ENCODE measurements at places on chromosomes 13 and 19.

- DNase-seq, result no peak
Measured at GRCh38 chr13:65085977-65086376, 2144.2 kb downstream of the PCDH9 start.

GRCh38 chr19:35279374-35279773 lies 3.0 kb upstream of the HAMP start:
- DNase-seq, result no peak

GRCh38 chr19:47581605-47582319 lies 8.8 kb upstream of the ZNF541 start:
- no peak for DNase-seq

DNA sequence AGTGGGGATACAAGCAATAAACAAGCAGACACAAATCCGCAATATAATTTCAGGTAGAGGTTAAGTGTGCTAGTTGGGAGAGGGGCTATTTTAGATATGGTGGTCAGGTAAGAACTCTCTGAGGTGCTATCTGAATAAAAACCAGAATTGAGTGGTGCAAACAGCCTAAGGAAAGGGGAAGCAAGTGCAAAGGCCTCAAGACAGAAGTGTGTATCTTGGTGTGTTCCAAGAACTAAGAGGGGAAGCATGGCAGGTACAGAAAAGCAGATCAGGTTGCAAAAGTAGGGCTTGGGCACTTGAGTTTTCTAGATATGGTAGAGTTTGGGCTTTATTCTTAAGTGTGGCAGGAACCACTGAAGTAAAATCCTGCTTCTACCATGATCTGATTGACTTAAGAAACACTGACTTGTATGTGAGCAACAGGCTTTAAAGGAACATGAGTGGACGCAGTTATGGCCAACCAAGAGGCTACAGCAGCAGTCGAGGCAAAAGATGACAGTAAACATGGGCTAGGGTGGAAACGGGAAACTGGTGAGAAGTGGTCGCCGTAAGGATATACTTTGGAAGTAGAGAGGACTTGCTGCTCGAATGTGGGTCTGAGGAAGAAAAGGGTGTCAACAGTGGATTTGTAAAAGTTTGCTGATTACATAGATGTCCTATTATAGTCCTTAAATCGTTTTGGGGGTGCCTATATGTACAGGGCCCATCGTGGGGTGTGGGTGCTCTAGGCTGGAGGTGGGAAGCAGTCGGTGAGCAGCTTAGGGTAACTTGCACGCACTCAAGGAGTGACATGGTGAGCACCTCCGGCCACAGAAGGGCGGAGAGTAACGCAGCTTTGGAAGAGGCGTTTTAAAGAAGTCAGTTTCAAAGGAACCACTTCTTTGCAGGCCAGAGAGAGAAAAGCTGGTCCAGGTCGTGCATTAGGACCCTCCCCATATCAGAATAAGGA lies 677 bp downstream of the TGDS start:
- DNase-seq, result peak; percentile 28

DNA sequence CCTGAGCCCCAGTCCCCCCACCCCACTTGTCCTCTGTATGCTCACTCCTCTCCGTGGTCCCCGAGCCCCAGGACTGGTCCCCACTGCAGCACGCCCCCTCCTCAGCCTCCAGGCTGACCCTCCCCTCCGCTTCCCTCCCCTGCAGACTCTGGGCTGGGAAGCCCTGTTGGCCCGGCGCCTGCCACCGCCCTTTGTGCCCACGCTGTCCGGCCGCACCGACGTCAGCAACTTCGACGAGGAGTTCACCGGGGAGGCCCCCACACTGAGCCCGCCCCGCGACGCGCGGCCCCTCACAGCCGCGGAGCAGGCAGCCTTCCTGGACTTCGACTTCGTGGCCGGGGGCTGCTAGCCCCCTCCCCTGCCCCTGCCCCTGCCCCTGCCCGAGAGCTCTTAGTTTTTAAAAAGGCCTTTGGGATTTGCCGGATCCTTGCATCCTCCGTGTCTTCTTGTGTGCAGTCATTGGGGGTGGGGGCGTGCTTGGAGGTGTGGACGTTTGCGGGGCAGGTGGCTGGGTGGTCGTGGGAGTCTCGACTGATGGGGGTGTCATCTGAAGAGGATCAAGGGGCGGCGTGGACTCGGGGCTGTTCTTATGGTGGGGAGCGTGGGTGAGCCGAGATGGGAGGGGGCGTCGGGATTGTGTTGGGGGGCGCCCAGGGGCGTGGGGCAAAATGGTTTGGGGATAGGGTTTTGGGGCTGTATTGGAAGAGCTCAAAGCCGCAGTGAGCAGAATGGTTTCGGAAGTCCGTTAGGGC lies 3.5 kb downstream of the PTGER1 start:
- no peak for DNase-seq

DNA sequence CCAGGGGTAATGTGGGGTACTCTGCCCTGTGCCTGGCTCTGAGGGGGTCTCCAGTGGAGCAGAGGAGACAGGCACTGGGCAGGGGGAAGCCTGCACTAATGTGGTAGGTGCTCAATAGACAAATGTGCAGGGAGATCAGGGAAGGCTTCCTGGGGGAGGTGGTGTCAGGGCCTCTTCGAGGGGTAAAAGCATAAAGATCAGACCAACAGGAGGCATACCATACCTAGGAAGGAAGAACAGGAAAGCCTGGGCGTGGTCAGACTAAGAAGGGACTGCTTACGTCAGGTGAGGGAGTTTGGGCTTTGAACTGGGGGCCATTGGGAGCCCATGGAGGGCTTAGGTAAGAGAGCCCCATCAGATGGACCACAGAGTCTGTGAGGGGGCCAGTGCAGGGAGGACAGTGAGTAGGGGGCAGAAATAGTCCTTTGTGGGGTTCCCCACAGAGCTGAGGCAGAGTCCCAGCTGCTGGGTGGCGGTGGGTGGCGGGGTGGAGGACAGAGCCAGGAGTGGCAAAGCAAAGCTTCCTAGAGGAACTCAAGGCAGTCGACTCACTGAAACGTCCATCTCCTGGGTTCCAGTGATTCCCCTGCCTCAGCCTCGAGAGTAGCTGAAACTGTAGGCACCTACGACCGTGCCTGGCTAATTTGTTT lies 8.8 kb downstream of the PRR36 start:
- DNase-seq, result no peak

GRCh38 chr19:10021446-10021845 lies 8.2 kb downstream of the RDH8 start:
- no peak for DNase-seq

GRCh38 chr19:55306712-55307111 lies 18.4 kb downstream of the TMEM150B start:
- DNase-seq, result no peak

- DNase-seq, result no peak
Measured at GRCh38 chr19:10740798-10741197, 22.9 kb downstream of the DNM2 start.

DNA sequence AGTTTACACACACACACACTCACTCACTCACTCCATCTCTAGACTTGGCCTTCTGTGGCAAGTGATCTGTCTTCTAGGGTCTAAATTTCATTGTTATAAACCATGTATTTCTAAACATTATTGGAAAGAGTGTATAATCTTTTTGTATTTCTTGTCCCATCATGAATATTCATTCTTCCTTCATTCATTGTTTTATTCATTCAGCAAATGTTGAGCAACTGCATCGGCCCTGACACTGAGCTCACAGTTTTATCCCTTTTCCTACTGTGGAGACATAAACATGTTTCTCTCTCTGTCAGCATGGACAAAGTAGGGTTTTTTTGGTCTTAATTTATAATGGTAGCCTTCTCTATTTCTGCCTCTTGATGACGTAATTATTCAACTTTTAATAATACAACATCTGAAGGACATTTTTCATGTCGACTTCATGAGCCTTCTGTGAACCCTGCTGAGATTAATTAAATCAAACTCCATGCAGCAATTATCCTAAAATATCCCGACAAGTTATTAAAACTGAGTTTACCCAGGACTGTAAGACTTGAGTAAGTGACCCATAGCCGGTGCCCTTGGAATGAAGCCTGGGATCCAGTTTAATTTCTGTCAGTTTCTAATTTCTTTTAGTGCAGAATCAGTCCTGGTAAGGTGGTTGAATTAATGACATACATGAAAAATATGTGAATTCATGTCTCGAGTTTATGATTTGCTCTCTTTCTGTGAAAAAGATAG lies 7.3 kb downstream of the SPATA13 start:
- no peak for DNase-seq

- DNase-seq, result peak; percentile 85
Measured at GRCh38 chr13:33611121-33611805, 206.7 kb upstream of the RFC3 start.

DNA sequence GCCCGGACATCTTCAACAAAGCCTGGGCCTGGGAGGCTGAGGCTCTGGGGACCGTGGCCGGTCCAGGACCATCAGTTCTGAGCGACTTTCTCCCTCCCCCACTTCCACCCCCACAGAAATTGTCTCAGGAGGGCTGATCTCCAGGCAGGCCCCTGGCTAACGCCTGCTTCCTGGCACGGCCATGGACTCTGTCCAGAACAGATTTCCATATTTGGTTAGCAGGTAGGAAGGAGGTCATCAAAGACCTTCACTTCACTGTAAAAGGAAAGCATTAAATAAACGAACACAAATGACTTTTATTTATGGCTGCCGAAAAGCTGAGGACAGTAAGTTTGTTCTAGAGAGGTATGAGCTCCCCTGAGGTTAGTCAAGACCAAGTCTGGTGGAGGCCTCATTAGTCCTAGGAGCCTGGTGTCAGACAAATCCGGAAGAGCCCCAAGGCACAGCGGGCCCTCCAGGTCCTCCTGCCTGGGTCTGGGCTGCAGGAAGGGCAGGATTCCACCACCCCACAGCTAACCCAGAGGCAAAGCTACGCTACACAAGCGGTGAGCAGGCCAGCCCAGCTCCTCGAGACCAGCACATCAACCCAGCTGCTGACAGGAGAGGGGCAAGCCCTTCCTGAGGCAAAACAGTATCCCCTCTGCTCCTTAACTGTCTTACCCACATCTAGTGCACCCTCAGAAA lies 4.6 kb upstream of the PLPP2 start:
- DNase-seq, result no peak

DNA sequence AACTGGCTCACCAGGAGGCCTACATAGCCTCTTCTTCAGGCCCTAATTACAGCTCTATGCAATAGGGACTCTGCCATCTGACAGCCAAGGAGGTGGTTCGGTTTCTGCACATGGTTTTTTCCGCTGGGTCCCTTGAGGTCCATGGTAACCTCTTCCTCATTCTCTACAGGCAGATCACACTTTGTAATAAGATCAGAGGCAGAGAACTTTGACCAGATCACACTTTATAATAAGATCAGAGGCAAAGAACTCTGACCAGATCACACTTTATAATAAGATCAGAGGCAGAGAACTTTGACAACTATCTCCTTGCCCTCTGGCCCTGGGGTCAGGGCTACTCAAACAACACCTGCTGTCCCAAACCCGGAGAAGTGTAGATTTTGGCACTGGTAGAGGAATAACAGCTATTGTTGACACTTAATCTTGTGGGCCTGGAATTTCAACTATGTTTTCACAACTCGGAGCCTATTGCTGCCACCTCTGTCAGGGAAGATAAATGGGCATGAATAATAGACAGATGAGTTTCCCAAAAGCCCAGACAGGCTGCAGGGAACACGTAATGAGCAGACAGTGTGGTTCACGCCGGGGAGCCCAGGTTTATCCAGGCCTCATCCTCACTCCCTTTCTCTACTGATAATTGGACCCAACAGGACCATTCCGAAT lies 246.1 kb downstream of the UQCRFS1 start:
- peak; percentile 21 for DNase-seq

GRCh38 chr13:108755083-108755482 lies 125.7 kb downstream of the MYO16 start:
- DNase-seq, result peak; percentile 71

DNA sequence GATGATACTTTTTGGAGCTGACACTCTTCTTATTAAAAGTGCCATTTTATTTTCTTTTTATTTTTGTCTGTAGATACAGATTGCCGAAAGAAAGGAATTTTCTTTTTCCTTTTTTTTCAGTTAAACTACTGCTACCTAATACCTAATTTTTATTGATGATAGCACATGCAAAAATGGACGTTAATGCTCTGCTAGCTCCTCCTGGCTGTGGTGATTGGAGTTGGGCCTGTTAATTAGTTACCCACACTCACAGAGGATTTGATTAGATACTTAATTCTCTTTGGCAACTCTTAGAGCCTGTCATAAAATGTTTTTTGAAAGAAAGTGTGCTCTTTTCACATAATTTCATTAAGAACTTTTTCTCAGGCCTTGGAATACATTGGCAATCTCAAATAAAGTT lies 366.8 kb downstream of the DCT start:
- DNase-seq, result no peak

- DNase-seq, result no peak
Measured at GRCh38 chr13:92126399-92126798, 728.0 kb downstream of the GPC5 start.

All from muscle of back (tissue), 13 donors.